Panc1 (cell line): ENCODE measurements at places on chromosomes 16 and 17. TPM values are rescaled to one million over a fixed set of nuclear protein-coding genes. Genes with fewer than 3 reads are reported as not detected.

- H3K4me3 ChIP-seq: no peak overlapping the region
- no peaks in the 10 kb centered on the region for H3K27me3 ChIP-seq
- H3K4me1 ChIP-seq: peaks cover 34% of the 10 kb centered on the region
Measured at GRCh38 chr16:16008666-16009065, 59.2 kb downstream of the ABCC1 start.

DNA sequence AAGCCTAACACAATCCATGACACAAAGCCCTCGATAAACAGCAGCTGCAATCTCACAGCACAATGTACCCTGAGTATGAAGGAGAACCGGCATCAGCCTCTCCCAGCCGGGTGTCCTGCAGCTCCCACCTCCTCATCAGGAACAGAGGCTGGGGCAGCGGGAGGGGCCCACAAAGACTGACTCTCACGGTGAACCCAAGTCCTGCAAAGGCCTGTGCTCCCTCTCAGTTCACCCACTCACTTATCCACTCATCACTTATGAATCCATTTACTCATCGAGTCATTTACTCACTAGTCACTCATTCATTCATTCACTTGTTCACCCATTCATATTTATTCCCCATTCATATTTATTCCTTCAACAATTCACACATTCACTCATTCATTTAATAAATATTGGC lies 11.6 kb downstream of the ZNF423 start:
- H3K4me1 ChIP-seq: no peaks in the 10 kb centered on the region
- no peak overlapping the region for H3K27ac ChIP-seq
- H3K27me3 ChIP-seq: no peaks in the 10 kb centered on the region
- H3K4me3 ChIP-seq: no peak overlapping the region
- H3K36me3 ChIP-seq: no peaks in the 10 kb centered on the region

- no peaks in the 10 kb centered on the region for H3K4me1 ChIP-seq
- H3K4me3 ChIP-seq: no peak overlapping the region
Measured at GRCh38 chr16:87319011-87319410, 1.8 kb upstream of the C16orf95 start.

DNA sequence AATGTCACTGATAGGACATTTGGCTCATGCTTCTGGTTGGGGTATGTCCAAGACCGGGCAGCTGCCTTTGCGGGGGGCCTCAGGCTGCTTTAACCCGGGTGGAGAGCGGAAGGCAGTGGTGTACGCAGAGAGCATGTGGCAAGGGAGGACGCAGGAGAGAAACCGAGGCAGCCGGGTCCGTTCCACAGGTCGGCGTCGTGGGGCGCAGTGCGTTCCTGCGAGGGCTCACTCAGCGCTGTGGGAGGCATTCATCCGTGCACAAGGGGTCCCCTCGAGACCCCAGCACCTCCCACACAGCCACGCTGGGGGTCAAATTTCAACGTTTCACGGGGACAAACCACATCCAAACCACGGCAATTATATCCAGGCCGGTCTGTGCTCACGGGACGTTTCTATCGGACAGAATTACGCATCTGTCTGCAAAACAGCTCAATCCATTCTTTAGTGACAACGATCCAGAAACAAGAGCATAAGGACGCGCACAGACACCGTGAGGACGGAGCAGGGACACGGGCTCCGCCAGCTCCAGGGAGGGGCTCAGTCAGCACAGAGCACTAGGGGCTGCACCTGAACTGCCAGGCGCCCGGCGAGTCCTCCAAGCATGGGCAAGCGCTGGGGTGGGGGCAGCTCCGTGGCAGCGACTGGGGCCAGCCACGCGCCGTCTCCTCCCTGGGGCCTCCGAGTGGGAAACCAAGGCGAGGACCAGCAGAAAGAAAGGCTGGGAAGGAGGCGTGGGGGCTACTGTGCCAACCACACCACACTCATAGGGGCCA lies 108.4 kb upstream of the METRNL start:
- no peaks in the 10 kb centered on the region for H3K4me1 ChIP-seq
- no peaks in the 10 kb centered on the region for H3K36me3 ChIP-seq
- no peak overlapping the region for H3K27ac ChIP-seq

GRCh38 chr17:70675070-70675590 lies 505.8 kb downstream of the KCNJ2 start:
- H3K36me3 ChIP-seq: no peaks in the 10 kb centered on the region
- no peak overlapping the region for H3K4me3 ChIP-seq
- H3K4me1 ChIP-seq: no peaks in the 10 kb centered on the region
- H3K27ac ChIP-seq: no peak overlapping the region
- no peak for DNase-seq

DNA sequence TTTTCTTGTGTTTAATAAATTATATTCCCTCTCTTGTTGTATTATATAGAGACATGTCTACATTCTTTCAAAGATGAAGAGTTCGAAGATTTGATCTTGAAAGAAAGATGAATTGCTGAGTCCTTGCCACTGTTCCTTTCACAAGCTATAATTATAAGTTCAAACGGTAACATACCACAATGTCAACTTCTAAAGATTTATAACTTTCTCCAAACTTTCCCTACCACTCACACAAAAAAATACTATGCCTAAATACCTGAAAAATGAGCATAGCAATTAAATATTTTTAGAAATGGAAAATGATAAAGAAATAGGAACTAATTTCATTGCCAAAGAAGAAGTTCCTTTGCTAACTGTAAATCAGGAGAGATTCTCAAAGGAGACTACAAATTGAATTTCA lies 50.6 kb downstream of the BRIP1 start:
- no peaks in the 10 kb centered on the region for H3K36me3 ChIP-seq
- H3K27me3 ChIP-seq: no peaks in the 10 kb centered on the region
- DNase-seq: no peak
- H3K4me1 ChIP-seq: no peaks in the 10 kb centered on the region

DNA sequence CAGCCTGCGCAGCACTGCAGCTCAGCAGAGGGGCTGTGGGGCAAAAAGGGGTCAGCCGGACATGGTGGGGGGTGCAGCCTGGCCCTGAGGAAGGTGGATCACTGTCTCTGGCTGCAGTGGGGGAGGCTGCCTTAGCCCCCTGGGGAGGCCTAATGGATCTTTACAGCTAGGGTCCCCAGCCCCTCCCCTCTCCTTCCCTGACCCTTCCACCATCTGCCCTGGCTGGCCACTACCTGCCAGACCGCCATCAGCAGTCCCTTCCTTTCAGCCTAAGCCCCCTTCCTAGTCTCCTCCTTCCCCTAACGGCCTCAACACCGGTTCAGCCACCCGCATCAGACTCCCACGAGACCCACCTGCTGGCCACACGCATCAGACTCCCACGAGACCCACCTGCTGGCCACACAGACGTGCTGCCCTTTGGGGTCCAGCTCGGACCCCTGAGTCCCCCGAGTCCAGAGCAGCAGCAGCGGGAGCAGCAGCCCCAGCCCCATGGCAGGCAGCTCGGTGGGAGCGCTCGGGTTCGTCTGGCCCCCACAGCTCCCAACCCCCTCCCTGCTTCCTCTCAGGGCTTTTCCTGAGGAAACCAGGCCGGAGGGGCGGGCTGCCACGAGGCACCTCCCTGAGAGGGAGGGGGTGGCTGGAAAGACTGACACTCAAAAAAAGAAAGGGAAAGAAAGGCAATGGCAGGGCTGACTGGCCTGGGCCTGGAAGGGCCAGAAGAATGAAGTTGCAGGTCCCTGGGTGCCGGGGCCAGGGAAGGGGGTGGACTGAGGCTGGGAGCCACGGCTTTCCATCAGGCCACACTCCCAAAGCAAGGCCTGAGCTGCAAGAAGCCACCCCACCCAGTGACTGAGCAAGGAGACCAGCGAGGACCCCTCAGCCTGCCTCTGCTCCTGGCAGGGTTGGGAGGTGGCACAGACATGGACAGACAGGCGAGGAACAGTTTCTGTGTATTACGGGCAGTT lies at the start of gene SCARF1:
TSS of gene SCARF1 (minus strand) at position 526 of the 965 bp plus-strand sequence. CDS start at position 491, 35 bp downstream.
- no peak for DNase-seq
- no peak within 1 kb of the TSS for H3K27ac ChIP-seq
- peaks cover 18% of the 10 kb centered on the region for H3K4me1 ChIP-seq
- no peaks in the 10 kb centered on the region for H3K36me3 ChIP-seq

GRCh38 chr16:2897110-2897509 lies 14.1 kb downstream of the FLYWCH2 start:
- H3K36me3 ChIP-seq: no peaks in the 10 kb centered on the region
- no peak for DNase-seq
- no peak overlapping the region for H3K27ac ChIP-seq
- H3K4me1 ChIP-seq: no peaks in the 10 kb centered on the region; the same call in 1 of the 2 replicates

GRCh38 chr16:31713945-31714902 lies 159.4 kb upstream of the ZNF267 start:
- H3K27me3 ChIP-seq: no peaks in the 10 kb centered on the region
- H3K27ac ChIP-seq: peak overlapping the region; percentile 97
- H3K36me3 ChIP-seq: no peaks in the 10 kb centered on the region; the same call in 1 of the 2 replicates
- H3K4me1 ChIP-seq: peaks cover 6% of the 10 kb centered on the region

- H3K36me3 ChIP-seq: no peaks in the 10 kb centered on the region; the same call in 1 of the 2 replicates
- no peak for DNase-seq
- peaks cover 9% of the 10 kb centered on the region; the same call in 1 of the 2 replicates for H3K4me1 ChIP-seq
- no peak overlapping the region for H3K27ac ChIP-seq
- H3K4me3 ChIP-seq: no peak overlapping the region
- H3K27me3 ChIP-seq: no peaks in the 10 kb centered on the region
Measured at GRCh38 chr17:82564241-82564640, 44.7 kb downstream of the FOXK2 start.

- DNase-seq: no peak
- H3K27me3 ChIP-seq: no peaks in the 10 kb centered on the region
- no peaks in the 10 kb centered on the region; the same call in 1 of the 2 replicates for H3K4me1 ChIP-seq
- H3K36me3 ChIP-seq: no peaks in the 10 kb centered on the region
Measured at GRCh38 chr17:21385281-21385845, 9.2 kb downstream of the KCNJ12 start.

DNA sequence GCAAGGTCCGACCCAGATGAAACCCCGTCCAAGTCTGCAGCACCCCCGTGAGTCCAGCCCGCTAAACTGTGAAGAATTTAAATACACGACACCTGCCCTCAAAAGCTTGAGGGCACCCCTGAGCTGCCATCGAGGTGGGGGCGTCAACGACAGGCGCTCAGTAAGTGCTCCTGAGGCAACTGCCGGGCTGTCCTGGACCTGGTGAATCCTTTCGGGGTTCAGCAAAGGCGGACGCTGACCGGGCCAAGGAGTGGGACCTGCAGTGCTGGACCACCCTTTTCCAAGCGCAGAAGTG lies 512 bp upstream of the ENDOV start:
- no peak for DNase-seq
- no peaks in the 10 kb centered on the region for H3K27me3 ChIP-seq
- H3K4me1 ChIP-seq: peaks cover 11% of the 10 kb centered on the region
- peak overlapping the region; percentile 97 for H3K27ac ChIP-seq

TBX4 gene
- total RNA-seq: not detected

TPSAB1 gene
- total RNA-seq: not detected
